ENCODE measurements at places on chromosomes 16 and 17. TPM values are rescaled to one million over a fixed set of nuclear protein-coding genes. Genes with fewer than 3 reads are reported as not detected.

KRT12 gene
- not detected for total RNA-seq

- DNase-seq = no peak
- peaks cover 2% of the 10 kb centered on the region for H3K36me3 ChIP-seq
- H3K4me1 ChIP-seq = no peaks in the 10 kb centered on the region
- H3K27me3 ChIP-seq = no peaks in the 10 kb centered on the region
These were observed 45.3 kb downstream of the C17orf58 start for GRCh38 chr17:67950945-67951344.

DNA sequence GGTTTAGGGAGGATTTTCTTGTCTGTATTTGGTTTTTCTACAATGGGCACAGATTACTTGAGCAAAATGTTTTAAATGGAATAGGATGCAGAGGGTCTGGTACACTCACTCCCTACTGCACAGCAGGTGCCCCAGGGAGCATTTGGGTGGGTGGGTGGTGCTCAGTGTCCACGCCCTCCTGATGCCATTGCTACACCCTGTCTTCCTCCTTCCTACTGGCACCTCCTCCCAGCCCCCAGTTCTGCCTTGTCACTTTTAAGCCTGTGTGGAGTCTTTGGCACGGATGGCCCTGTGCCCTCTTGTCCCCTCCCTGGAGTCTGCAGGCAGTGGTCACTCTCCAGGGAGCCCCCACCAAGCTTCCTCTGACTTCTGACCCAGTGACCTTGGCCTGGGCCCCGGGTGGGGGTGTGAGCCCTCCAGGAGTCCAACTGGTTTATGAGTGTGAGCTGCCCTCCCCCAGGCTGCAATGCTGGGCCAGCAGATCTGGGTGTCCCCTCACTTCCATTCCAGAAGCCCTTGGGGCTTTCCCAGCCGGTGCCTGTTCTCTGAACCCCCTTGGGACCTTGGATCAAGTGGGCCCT is 15.5 kb downstream of the LLGL2 start:
- H3K4me3 ChIP-seq = no peak overlapping the region
- DNase-seq = no peak
- no peaks in the 10 kb centered on the region for H3K27me3 ChIP-seq

DNA sequence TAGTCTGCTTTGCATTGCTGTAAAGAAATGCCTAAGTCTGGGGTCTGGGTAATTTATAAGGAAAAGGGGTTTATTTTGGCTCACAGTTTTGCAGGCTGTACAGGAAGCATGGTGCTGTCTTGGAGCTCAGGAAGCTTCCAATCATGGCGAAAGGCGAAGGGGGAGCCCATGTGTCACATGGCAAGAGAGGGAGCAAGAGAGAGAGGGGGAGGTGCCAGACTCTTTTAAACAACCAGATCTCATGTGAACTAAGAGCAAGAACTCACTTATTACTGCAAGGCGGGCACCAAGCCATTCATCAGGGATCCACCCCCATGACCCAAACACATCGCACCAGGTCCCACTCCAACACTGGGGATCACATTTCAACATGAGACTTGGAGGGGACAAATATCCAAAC is 148.2 kb upstream of the HS3ST2 start:
- peaks cover 2% of the 10 kb centered on the region for H3K27me3 ChIP-seq
- H3K36me3 ChIP-seq = no peaks in the 10 kb centered on the region
- no peaks in the 10 kb centered on the region for H3K4me1 ChIP-seq
- no peak overlapping the region for H3K4me3 ChIP-seq

STX1B gene
- 1.6 TPM for total RNA-seq

- no peak for DNase-seq
- peak within 1 kb of the TSS; percentile 37 for H3K4me3 ChIP-seq
- peaks cover 25% of the 10 kb centered on the region for H3K4me1 ChIP-seq
- peak within 1 kb of the TSS; percentile 67 for H3K27ac ChIP-seq
- peaks cover 36% of the 10 kb centered on the region for H3K36me3 ChIP-seq
- no peaks in the 10 kb centered on the region for H3K27me3 ChIP-seq
These were observed at the start of gene RHBDL1 for GRCh38 chr16:674968-675883. RHBDL1 (plus strand) TSS chr16:675671; CDS start chr16:675791, 120 bp downstream.

- no peak for DNase-seq
- no peaks in the 10 kb centered on the region for H3K36me3 ChIP-seq
- no peaks in the 10 kb centered on the region for H3K4me1 ChIP-seq
- no peaks in the 10 kb centered on the region for H3K27me3 ChIP-seq
- no peak overlapping the region for H3K27ac ChIP-seq
- no peak overlapping the region for H3K4me3 ChIP-seq
These were observed 609.4 kb upstream of the SOX9 start for GRCh38 chr17:71511266-71511995.

DNA sequence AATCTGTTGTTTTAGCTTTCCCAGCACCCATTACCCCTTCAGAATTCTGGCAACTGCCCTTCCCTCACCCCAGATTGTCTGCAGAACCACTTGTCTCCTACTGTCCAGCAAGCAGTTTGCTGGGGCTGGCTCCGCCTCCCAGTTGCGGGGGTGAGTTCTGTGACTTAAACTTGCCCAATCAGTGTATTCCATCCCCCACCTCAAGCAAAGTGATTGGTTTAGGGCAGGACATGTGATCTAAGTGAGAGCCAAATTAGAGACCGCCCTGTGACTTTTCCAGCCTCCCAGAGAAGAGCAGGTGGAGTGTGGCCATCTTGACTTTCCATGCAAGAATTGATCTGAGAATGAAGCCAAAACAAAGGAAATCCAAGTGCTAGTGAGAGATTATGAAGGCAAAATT is 22.7 kb upstream of the SRCIN1 start:
- peaks cover 2% of the 10 kb centered on the region for H3K27me3 ChIP-seq
- no peak for DNase-seq
- no peaks in the 10 kb centered on the region for H3K36me3 ChIP-seq
- no peak overlapping the region for H3K27ac ChIP-seq
- H3K4me3 ChIP-seq = no peak overlapping the region
